Prostate gland (tissue), 2 donors: ENCODE measurements at places on chromosomes 2 and 18.

DNA sequence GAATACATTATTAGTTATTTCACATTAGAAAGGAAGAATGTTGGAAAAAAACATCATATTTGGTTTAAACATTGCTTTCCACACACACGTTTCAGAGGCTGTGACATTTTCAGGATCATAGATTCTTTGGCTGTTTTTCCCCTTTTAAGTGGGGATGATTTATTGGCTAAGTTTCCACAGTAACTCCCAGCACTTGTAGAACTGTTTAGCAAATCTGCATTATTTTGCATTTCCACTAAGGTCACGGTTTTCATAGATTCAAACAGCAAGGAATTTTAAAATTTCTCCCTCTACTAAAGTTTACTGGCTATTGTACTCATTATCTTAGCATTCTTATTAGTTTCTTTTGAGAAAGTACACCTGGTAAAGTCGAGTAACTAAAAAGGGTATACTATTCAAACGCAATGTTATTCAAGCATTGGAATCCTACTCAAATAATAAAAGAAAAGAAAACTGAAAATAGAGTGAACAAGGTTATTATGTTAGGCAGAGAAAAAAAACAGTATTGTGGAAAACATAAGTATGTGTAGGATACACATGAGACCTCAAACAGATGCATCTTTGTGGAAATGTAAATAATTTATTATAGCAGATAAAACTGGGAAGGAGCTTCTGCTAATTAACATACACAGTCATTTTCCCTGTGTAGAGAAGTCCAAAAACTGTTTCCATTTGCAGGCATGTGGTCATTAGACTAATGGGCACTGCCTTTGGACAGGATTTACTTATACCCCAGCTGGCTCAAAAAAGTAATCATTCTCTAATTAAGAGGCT is 633.8 kb downstream of the NRXN1 start:
- no peaks in the 10 kb centered on the region for H3K27me3 ChIP-seq
- no peaks in the 10 kb centered on the region for H3K4me1 ChIP-seq
- no peak overlapping the region for H3K27ac ChIP-seq
- H3K4me3 ChIP-seq: no peak overlapping the region
- DNase-seq: no peak
- H3K36me3 ChIP-seq: no peaks in the 10 kb centered on the region

- H3K4me1 ChIP-seq: peaks cover 10% of the 10 kb centered on the region
- no peak overlapping the region for H3K4me3 ChIP-seq
- no peaks in the 10 kb centered on the region for H3K27me3 ChIP-seq
- H3K36me3 ChIP-seq: no peaks in the 10 kb centered on the region
These were observed 4.4 kb downstream of the CTIF start for GRCh38 chr18:48543228-48543627.

- no peaks in the 10 kb centered on the region for H3K4me1 ChIP-seq
- H3K36me3 ChIP-seq: no peaks in the 10 kb centered on the region
- H3K27ac ChIP-seq: no peak overlapping the region
- DNase-seq: no peak
These were observed 12.0 kb upstream of the DGKD start for GRCh38 chr2:233342301-233342700.

- H3K4me3 ChIP-seq: no peak overlapping the region
- no peak overlapping the region for H3K27ac ChIP-seq
- no peaks in the 10 kb centered on the region for H3K4me1 ChIP-seq
- no peaks in the 10 kb centered on the region for H3K27me3 ChIP-seq
- no peak for DNase-seq
- H3K36me3 ChIP-seq: no peaks in the 10 kb centered on the region
These were observed 507.9 kb downstream of the TXNL1 start for GRCh38 chr18:56130481-56130880.

DNA sequence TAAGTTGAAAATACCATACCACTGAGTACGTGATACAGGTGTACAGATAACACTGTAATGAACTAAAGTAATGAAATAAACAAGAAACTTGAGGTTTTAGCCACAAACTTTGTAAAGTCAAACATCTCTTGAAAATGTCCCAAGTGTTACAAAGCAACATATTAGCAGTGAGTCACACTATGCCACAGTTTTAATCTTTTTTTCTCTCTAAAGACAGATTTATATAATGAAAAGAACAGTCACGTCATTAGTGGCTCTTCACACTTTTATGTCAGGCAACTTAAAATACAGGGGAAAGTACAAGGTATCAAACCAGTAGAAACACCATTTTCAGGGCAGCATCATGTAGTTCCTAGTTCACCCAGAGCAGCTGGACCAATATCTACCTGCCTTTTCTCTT is 42.1 kb downstream of the RAPH1 start:
- H3K27ac ChIP-seq: no peak overlapping the region
- H3K4me1 ChIP-seq: no peaks in the 10 kb centered on the region
- no peaks in the 10 kb centered on the region for H3K36me3 ChIP-seq
- no peak overlapping the region for H3K4me3 ChIP-seq
- H3K27me3 ChIP-seq: no peaks in the 10 kb centered on the region

DNA sequence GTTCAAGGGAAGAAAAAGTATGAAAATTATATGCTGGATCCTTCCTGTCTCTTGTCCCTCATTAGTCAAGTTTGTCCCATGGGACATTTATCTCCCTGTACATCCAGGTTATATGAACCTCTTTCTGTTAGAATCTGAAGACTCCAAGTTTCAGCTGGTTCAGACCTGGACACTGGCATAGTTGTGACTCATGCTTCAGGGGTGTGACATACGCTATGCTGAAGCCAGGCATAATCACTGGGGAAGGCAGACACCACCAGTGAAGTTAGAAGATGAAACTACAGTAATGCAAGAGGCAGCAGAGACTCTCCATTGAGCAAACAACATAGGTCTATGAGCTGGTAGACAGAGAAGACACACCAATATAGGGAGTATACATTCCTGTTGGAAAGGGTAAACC is 269.7 kb upstream of the SLC8A1 start:
- DNase-seq: no peak
- peaks cover 4% of the 10 kb centered on the region for H3K4me1 ChIP-seq
- no peak overlapping the region for H3K27ac ChIP-seq

- no peak overlapping the region for H3K4me3 ChIP-seq
- H3K27ac ChIP-seq: no peak overlapping the region
These were observed 25.3 kb upstream of the STARD7 start for GRCh38 chr2:96233880-96234316.

- H3K4me3 ChIP-seq: no peak overlapping the region
- no peaks in the 10 kb centered on the region for H3K4me1 ChIP-seq
- no peaks in the 10 kb centered on the region for H3K27me3 ChIP-seq
- no peak overlapping the region for H3K27ac ChIP-seq
- no peak for DNase-seq
These were observed 38.3 kb downstream of the ZEB2 start for GRCh38 chr2:144481666-144482065.

- H3K4me3 ChIP-seq: peak overlapping the region; percentile 33
- H3K4me1 ChIP-seq: peaks cover 3% of the 10 kb centered on the region
- DNase-seq: no peak
- peaks cover 9% of the 10 kb centered on the region for H3K27me3 ChIP-seq
- no peaks in the 10 kb centered on the region for H3K36me3 ChIP-seq
These were observed 786 bp upstream of the TMEM200C start for GRCh38 chr18:5895876-5896740.

DNA sequence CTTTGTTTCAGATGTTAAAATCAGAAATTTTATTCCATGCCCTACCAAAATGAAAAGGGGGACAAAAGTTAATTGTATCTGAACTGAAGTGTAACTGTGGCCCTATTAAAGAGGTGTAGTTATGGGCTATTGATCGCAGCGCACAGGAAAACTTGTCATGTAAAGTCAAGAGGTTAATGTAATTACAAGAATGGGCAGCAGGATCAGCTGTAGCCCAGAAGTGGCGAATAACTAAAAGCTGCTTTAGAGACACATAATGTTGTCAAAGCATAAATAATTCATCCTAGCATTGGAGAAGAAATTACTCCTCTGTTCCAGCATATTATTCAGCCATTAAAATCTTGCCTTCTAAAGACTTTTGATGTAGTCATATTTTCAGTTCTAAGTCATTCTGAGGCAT is 211.8 kb downstream of the EPHA4 start:
- no peak overlapping the region for H3K4me3 ChIP-seq
- no peak overlapping the region for H3K27ac ChIP-seq
- no peaks in the 10 kb centered on the region for H3K27me3 ChIP-seq
- no peak for DNase-seq
- no peaks in the 10 kb centered on the region for H3K36me3 ChIP-seq

- H3K27ac ChIP-seq: no peak overlapping the region
- no peaks in the 10 kb centered on the region for H3K36me3 ChIP-seq
These were observed 35.0 kb upstream of the CCDC85A start for GRCh38 chr2:56148825-56149224.

DNA sequence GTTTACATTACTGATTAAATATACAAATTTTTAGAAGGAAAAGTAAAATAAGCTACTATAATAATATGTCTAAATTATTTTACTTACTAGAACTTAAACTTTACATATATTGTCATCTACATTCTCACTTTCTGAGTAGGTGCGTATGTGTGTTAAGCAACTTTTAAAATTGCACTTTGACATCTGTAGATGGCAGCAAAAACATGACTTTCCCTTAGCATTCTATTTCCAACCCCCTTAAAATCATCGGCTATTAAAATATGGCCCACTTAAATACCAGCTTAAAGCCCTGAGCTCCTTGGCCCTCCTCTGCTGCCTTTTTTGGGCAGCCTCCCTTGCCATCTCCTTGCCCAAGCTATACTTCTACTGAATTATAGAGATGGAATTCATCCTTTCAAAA is 78.0 kb downstream of the UPP2 start:
- H3K4me3 ChIP-seq: no peak overlapping the region

DNA sequence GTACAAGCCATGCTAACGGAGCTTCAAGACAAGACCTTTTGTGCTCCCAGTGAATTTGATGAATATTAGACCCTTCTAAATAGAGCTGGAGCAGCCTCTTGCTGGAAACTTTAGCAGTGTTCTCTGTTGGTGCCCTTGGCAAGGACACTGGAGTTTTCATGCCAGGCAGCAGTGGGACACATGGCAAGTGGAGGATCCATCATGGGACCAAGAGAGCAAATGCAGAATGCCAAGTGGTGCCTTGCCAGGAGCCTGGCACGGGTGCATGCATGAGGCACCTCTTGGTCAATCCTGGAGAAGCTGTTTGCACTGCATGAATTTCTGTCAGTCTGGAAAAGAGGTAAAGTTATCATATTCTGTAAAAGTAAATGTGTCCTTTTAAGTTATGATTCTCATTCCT is 59.1 kb downstream of the NETO1 start:
- no peak overlapping the region for H3K4me3 ChIP-seq
- no peaks in the 10 kb centered on the region for H3K36me3 ChIP-seq
- no peak for DNase-seq
- no peaks in the 10 kb centered on the region for H3K27me3 ChIP-seq
- no peaks in the 10 kb centered on the region for H3K4me1 ChIP-seq
- no peak overlapping the region for H3K27ac ChIP-seq

DNA sequence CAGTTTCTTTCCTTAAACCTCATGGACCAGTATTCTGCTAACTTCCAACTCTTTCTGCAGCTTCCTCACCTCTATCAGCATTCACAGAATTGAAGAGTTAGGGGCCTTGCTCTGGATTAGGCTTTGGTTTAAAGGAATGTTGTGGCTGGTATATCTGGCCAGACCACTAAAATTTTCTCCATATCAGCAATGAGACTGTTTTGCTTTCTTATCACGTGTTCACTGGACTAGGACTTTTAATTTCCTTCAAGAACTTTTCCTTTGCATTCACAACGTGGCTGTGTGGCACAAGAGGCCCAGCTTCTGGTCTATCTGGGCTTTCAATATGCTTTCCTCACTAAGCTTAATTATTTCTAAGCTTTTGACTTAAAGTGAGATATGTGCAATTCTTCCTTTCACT is 33.4 kb downstream of the SP3 start:
- H3K36me3 ChIP-seq: no peaks in the 10 kb centered on the region
- H3K4me1 ChIP-seq: no peaks in the 10 kb centered on the region
- no peak overlapping the region for H3K4me3 ChIP-seq

- H3K27ac ChIP-seq: no peak overlapping the region
- H3K4me1 ChIP-seq: no peaks in the 10 kb centered on the region
- no peak for DNase-seq
These were observed 141.9 kb upstream of the DLX2 start for GRCh38 chr2:172244419-172245130.

DNA sequence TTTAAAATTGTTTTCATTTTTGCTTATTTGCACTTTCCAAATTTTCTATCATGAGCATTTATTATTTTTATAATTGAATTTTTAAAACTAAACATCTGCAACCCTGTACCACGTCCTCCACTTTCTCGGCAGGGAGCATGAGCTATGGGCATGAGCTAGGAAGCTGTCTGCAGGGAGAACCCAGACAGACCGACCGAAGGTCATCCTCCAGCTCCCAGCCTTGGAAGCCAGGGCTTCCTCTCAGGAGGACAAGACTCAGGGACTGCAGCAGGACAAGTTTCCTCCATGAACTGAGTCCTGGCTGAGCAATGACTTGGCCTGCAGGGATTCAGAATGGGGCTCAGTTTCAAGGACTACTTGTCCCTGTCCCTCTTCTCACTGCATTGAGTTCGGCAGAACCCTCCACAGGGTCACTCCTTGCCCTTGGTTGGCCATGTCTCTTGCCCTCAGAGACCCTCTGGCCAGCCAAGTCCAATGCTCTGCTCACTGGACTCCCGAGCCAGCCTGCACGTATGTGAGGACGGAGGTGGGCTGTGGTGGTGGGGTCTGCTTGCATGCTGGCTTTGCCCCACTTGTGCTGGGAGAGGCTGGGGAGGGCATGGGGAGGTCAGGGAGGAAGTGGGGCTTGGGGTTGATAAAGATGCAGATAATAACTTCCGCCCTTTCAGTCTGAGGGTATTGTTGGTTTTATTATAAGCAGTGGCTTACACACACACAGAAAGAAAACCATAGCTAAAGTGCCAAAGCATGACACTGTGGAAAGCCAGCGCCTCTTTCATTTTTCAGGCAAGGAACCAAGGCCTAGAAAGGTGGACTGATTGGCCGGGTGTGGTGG is 6.6 kb downstream of the NMUR1 start:
- no peaks in the 10 kb centered on the region for H3K27me3 ChIP-seq
- DNase-seq: no peak
- no peaks in the 10 kb centered on the region for H3K4me1 ChIP-seq
- H3K27ac ChIP-seq: no peak overlapping the region
- H3K4me3 ChIP-seq: no peak overlapping the region
- H3K36me3 ChIP-seq: no peaks in the 10 kb centered on the region

- no peaks in the 10 kb centered on the region for H3K4me1 ChIP-seq
- no peaks in the 10 kb centered on the region for H3K27me3 ChIP-seq
- no peak for DNase-seq
- H3K4me3 ChIP-seq: no peak overlapping the region
- H3K27ac ChIP-seq: no peak overlapping the region
These were observed 119.0 kb downstream of the KIAA1328 start for GRCh38 chr18:36947820-36948348.
